ENCODE measurements at places on chromosomes 6 and 20.

DNA sequence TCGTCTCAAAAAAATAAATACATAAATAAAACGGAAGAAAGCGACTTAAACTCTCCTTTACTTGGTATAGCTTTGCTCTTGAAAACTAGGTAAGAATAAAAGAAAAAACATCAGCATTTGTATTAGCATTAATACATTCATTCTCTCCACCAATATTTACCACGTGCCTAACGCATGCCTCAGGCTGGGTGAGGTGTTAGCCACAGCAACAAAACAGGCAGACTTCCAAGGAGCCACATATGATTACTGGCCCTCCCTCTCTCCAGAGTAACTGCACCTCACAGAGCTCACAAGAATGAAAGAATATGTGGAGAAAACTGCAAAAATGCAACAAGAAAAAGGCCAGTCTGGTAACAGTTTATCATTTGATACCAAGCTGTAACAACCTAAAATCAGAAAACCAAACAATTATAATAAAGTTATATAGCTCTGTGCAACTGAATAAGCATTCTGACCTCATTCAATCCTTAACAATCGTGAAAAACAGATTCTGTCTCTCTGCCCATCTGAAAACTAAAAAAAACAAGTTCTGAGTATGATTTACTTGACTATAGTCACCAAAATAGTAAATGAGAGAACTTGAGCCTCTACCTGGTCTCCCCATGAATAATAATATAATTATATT is 5.2 kb downstream of the NAPB start:
- no peak for DNase-seq

DNA sequence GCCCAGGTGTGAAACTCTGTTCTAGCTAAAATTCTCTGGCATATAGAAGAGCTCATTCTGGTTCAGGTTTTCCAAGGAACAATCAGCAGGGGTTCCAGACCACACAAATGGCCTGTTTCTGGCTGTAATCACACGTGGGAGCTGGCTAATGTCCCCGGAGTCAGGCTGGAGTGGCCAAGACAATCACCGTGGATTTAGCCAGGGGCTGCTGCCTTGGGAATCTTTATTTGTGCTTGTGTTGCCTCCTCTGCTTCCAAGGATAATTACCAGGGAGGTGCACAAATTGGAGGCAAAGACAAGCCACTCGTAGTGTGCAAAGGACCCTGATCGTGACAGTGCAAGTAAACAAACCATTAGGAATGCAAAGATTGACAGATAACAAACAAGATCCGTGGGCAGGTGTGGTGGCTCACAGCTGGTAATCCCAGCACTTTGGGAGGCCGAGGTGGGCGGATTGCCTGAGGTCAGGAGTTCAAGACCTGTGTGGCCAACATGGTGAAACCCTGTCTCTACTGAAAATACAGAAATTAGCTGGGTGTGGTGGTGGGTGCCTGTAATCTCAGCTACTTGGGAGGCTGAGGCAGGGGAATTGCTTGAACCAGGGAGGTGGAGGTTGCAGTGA is 77.3 kb downstream of the KCNB1 start:
- no peak for DNase-seq

DNA sequence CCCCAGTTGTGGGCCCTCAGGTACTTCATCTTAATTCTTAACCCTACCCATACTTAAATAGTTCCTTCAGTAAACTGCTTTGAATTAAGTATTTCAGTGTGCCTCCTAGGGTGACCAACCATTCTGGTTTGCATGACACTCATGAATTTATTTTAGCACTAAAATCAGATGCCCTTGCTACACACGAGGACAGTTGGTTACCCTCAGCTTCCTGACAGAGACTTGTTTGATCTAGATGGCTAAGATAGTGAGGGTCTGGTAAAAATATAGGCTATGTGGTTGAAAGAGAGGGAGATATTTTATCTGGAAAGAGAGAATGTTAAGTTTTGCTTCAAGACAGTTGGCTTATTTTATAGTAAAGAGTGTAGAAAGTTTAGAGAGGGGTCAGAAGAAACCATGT is 10.6 kb downstream of the PGK2 start:
- DNase-seq = no peak

GRCh38 chr6:159043947-159044346 is 844 bp downstream of the TAGAP start:
- no peak for DNase-seq

DNA sequence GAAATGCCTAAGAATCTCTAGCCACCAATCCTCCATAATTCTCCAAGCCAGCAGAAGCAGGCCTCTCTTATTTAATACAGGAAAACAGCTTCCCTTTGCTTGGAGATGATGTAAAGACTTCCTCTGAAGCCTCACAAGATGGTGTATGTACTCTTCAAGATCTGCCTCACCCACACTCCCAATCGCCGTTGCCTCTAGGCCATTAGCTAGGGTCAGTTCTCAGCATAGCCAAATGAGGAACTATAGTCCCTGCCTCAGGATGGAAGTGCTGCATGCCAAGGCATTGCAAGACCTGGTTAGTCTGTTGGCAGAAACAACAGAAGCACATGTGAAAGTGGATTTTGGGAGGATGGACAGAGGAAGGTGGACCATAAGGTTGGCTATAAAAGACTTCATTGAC is 139.1 kb downstream of the SCML4 start:
- no peak for DNase-seq

All from left renal cortex interstitium (tissue), 4 donors.